ENCODE measurements at places on chromosomes 4 and X.

DNA sequence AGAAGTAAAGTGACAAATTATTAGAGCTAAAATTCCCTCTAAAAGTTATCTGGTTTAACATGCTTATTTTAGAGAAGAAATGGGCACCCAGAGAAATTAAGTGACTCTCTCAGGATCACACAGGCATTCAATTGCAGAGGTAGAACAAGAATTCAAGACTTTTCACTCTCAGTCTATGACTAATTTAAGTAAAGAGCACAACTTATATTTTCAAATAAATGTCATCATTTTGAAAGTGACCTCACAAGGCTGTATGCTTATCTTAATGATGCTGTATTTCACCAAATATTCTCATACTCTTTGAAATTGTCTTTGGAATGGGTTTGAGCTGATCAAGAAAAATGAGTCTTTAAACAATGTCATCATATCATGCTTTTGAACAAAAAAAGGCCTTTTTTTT, 15.3 kb downstream of the GPR174 start:
- DNase-seq: no peak

- DNase-seq: no peak
Observed at GRCh38 chr4:8647094-8647570, 54.6 kb downstream of the CPZ start.

GRCh38 chrX:69538321-69538876, 34.3 kb downstream of the NALF2 start:
- DNase-seq: peak; percentile 22

DNA sequence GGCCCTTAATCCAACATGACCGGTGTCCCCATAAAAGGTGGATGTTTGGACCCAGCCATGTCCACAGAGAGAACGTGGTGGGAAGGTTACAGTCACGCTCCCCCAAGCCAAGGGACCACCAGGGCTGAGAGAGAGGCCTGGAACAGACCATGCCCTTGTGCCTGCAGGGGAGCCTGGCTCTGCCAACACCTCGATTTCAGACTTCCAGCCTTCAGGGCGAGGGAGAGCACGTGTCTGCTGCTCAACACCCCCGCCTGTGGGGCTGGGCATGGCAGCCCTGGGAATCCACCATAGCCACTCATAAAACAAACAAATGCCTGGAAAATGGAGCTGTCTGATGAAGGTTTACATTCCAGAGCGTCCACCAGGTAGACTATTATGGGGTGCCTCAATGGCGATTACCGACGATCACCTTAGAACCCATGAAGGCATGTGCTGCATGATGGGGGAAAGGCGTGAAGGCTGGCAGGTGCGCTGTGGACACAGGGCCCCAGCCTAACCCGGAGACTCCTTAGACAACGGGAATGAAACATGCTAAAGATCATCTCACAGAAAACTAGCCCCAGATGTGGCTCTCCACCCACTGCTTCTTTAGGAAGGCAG, 42.3 kb upstream of the HMX1 start:
- DNase-seq: no peak

- DNase-seq: no peak
Observed at GRCh38 chrX:30610026-30610425, 32.5 kb upstream of the TASL start.

- DNase-seq: no peak
Observed at GRCh38 chrX:79140731-79141130, 3.8 kb upstream of the GPR174 start.

- no peak for DNase-seq
Observed at GRCh38 chr4:176137631-176138030, 57.8 kb downstream of the SPATA4 start.
